Islet precursor cell (in vitro differentiated cells): ENCODE measurements at places on chromosomes 5 and 9.
A peak's percentile ranks its signal among the peaks of the same experiment; 100 is the strongest.

GRCh38 chr5:27472000-27472763 lies 433.8 kb upstream of the CDH9 start:
- peak; percentile 98 for DNase-seq

DNA sequence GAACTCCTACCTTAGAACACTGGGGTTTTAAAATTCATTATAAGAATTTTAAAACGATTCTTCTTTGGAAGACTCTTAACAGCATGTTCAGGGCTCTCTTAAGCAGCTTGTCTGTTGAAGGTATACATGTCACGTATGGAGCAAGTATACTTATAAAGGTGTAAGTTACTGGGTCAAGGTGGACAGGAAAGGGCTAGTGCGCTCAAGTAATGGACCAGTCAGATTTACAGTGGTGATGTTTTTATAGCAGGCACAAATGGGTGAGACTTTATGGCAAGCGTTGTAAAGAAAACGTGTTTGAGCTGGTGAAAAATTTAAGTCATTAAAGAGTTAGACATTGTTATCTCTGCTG lies 7.9 kb downstream of the SLC44A1 start:
- no peak for DNase-seq

- DNase-seq: no peak
Measured at GRCh38 chr9:125561509-125562148, 145.4 kb downstream of the MAPKAP1 start.

- DNase-seq: no peak
Measured at GRCh38 chr9:30723656-30724055, 1660.8 kb upstream of the ACO1 start.

DNA sequence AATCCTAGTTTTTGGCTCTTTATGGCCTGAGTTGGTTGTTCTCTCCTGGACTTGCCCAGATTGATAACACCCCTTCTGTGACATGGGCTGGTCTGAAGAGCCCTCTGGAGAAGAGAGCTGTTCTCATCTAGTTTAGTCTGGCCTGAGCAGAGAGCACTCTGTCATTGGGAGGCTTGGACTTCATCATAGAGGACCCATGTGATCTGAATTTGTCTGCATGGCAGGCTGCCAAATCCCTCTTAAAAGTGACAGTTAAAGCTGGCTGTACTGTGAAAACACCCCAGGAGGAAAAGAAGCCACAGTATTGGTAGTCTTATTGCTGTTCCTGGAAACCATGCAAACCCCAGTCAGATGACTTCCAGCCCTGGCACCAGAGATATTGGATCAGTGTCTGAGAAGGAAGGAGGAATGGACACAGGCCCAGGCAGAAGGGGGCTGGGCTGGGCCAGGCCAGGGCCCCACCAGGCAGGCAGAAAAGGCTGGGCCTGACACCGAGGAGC lies 3.7 kb upstream of the WDR31 start:
- no peak for DNase-seq

DNA sequence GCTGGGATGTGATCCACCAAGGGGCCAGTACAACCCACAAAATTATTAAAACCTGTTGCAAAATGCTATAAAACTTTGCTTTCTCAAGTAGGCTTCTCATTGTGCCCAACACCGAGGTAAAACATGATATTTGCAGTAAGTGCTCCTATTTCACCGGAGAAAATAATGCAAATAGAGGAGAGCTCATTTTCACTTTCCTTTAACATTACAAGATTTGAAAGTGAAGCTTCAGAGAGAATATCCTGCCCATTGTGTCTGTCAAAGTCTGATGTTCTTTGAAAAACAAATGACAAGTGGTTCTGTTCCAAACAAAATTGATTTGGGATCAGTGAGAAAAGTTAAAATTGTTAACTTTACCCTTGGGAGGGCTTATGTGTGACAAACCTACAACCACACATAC lies 287.1 kb downstream of the KCNN2 start:
- DNase-seq: no peak

DNA sequence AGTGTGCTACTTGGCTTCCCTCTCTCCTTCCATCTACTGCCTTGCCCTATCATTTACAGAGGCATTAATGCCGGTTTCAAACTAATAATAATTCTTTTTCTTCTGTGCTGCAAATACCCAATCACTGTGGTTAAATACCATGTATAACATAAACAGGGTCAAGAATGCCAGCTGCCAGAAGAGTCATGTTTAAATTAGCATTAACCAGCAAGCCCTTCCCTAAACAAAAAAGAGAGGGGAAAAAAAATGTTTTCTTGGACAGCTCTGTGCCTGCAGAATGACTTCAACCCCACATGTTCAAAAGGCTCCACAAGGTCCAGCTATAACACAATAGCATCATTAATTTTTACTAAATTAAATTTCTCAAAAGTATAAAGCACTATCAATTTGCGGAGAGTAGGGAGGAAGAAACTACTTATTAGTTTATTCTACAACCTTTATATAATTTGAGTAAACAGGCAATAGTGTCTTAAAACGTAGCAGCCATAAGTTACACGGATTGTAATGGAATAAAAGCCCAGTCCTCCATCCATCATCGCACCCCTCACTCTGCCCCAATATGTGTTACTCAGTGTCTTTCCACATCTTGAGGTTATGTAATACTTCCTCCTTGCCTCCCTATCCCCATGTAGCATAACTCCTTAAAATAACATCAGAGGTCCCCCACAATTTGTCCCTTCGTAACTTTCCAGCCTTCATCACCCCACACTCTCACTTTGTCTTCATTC lies 3.9 kb downstream of the LPAR1 start:
- DNase-seq: no peak

DNA sequence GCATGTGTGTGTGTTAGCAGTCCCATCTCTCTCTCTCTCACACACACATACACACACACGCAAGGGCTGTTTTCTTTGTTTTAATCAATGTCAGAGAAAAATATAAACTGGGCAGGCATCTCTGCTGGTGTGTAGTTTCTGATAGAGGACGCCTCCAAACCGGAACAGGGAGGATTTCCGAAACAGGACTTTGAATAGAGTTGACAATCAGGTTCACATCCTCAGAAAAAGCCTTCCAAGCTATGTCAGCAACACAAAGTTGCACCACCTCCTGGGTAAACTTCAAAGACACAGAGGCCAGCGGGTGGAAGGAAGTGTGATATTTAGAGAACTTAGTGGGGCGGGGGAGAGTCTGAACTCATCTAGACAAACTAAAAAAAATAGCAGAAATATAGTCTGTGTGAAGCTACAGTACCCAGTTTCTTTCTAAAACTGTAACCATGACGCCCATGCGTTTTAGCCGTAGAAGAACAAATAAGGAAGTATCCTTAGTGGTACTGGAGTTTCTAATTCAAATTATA lies 1.2 kb downstream of the ST8SIA4 start:
- DNase-seq: peak; percentile 39

GRCh38 chr5:74934949-74935751 lies 69.0 kb upstream of the FAM169A start:
- no peak for DNase-seq
